Daoy (cell line): ENCODE measurements at places on chromosomes 1 and 21. TPM values are rescaled to one million over a fixed set of nuclear protein-coding genes. Genes with fewer than 3 reads are reported as not detected.

DNA sequence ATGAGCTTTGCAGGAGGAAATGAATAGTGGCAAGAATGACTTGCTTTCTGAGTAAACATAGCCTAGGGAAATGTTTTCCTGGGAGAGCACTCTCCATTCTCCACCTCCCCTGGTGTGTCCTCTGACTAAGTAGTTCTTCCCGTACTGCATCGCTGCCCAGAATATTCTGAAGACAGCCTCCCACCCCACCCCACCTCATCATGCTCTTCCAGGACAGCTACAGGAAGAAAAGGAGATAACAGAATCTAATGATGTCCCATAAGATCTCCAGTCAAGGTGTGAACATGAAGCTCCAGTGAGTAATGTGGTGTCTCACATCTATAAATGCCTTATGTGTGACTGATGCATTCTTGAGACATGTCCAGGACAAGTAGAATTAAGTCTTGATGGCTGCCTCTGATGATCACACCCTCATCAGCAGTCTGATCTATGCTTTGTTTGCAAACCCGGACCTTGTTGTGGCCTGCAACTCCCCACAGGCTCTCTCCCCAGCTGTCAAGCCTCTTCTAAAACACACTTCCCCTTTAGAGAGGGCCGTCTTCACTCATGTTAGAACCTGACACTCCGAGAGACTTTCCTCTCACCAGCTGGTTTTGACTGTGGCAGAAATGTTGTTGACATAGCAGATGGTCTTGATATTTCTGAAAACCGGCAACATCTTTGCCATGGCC, 183.0 kb downstream of the CYYR1 start:
- no peak for DNase-seq

GRCh38 chr21:25670726-25671125, 31.7 kb downstream of the JAM2 start:
- no peak for DNase-seq

DNA sequence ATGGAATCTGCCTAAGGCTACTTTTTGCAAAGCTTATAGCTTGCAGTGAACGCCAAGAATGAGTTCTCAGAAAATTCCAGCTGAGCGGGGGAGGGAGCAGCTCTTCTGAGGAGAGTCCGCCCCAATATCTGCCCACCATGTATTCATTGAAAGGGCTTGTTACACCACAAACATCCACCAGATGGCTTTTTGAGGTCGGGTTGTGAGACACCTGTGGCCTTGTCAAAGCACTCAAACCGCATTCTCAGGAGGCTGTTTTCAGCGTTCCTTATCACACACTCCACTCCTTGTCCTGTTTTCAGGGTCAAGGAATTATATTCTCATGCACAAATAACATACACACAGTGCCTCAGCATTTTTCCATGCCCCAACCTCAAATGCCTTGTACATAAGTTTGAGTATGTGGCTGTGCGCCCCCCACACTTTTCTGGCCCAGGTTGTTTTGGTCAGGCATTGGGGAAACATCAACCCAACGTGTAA, 3.9 kb upstream of the C4BPB start:
- peak; percentile 70 for DNase-seq

DNA sequence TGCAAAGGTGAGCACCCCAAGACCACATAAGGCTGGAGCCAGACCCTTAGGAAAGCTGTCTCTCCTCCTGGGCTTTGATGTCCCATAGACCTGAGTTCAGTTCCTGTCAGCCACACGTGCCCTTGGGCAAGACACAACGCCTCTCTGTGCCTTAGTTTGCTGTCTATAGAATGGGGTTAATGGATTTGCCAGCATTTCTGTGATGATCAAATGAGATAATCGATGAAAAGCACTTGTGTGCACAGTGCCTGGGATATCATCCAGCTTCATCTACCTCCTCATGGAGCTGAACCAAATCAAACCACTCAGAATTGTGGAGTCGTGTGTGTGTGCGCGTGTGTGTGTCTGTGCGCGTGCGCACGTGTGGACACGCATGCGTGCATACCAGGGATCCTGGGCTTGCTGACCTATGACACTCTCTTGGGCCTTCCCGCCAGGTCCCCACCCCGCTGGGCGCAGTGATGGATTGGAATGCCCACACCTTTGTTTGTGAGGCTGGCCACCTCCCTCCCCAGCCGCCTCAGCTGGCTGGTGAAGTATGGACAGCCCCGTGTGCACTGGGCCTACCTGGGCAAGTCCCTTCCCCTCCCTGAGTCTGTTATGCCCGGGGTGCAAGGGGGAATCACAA, 5.2 kb downstream of the TTC22 start:
- no peak for DNase-seq

GRCh38 chr1:193703121-193703520, 516.7 kb upstream of the B3GALT2 start:
- no peak for DNase-seq

DNA sequence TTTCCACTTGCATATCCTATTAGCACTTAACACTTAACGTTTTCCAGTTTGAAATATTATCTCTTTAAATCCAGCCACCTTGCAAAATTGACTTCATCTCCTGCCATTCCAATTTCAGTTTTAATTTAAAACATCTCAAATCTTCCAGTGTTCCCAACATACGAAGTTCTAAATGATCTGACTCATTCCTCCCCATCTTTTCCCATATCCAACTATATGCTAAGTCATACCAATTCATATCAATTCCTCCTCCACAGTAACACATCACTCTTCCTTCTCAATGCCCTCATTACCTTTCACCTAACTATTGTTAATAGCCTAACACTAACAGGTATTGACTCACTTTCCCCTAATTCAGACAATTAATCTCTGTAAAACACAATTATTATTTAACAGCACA, 2.8 kb downstream of the PSMA5 start:
- no peak for DNase-seq

- DNase-seq = peak; percentile 92
Observed at GRCh38 chr1:36187800-36188593, 32.0 kb downstream of the MAP7D1 start.

SPRR3 gene
- total RNA-seq = not detected in 2 replicates

KCNJ9 gene
- not detected in 2 replicates for total RNA-seq

SPRR2G gene
- not detected in 2 replicates for total RNA-seq
